CD4-positive, alpha-beta T cell treated with Interleukin-15 for 4 hours (primary cell): ENCODE measurements at places on chromosomes 4 and X.

DNA sequence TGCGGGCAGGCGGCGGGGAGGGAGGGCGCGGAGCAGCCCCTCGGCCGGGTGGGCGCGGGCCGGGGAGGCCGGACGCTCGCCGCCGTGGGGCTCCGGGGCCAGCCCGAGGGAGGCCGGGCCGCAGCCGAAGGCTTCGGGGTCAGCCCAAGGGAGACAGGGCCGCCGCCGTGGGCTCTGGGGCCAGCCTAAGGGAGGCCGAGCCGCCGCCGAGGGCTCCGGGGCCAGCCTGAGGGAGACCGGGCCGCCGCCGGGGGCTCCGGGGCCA is 251 bp downstream of the KIAA0232 start:
- DNase-seq: no peak

- no peak for DNase-seq
These were observed 190.1 kb upstream of the HS3ST1 start for GRCh38 chr4:11618666-11619282.

- no peak for DNase-seq
These were observed 20.3 kb downstream of the SHISA3 start for GRCh38 chr4:42417550-42417949.

DNA sequence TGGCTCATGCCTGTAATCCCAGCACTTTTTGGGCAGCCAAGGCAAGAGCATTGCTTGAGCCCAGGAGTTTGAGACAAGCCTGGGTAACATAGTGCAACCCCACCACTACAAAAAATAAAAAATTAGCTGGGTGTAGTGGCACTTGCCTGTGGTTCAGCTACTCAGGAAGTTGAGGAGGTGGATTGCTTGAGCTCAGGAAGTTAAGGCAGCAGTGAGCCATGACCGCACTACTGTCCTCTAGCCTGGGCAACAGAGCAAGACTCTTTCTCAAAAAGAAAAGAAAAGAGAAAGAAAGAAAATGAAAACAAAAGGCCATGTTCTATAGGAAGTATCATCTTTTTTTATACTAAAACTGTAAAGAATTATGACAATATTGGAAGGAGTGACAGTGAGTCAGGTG is 38.5 kb downstream of the NEK1 start:
- DNase-seq: no peak
